ENCODE measurements at places on chromosomes 3 and 15. TPM values are rescaled to one million over a fixed set of nuclear protein-coding genes. Genes with fewer than 3 reads are reported as not detected.

DNA sequence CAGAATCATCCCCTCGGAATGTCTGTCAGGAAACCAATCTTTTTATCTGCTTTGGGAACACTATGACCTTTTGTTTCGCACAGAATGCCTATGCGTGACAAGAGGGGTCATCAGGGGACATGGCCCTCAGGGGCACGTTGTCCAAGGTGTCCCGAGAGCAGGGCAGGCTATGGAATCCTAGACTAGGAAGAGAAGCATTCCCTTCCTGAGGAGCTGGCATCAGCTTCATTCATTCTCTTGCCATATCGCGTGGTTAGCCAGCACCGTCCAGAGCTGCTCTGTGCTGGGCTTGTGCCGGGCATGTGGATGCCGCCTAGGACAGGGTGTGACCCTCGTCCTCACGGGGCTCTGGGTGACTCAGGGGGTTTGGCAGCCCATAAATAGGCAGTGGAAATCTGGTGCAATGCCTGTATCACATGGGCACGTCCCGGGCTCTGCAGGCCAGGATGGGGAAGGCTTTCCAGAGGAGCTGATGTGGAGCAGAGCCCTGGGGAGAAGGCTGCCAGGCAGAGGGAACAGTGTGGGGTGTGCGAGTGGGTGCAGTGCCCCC, 117.8 kb downstream of the TMEM266 start:
- H3K36me3 ChIP-seq = no peaks in the 10 kb centered on the region
- H3K27me3 ChIP-seq = peaks cover 6% of the 10 kb centered on the region
- H3K27ac ChIP-seq = peak overlapping the region; percentile 73
- H3K4me3 ChIP-seq = no peak overlapping the region
- H3K4me1 ChIP-seq = peaks cover 27% of the 10 kb centered on the region

Gene CYP8B1
- not detected for total RNA-seq

Gene RETNLB
- not detected for total RNA-seq

GRCh38 chr3:54705730-54706129, 222.1 kb downstream of the LRTM1 start:
- H3K36me3 ChIP-seq = no peaks in the 10 kb centered on the region
- H3K27ac ChIP-seq = no peak overlapping the region
- no peak for DNase-seq
- peaks cover 2% of the 10 kb centered on the region for H3K27me3 ChIP-seq
- H3K4me3 ChIP-seq = no peak overlapping the region

DNA sequence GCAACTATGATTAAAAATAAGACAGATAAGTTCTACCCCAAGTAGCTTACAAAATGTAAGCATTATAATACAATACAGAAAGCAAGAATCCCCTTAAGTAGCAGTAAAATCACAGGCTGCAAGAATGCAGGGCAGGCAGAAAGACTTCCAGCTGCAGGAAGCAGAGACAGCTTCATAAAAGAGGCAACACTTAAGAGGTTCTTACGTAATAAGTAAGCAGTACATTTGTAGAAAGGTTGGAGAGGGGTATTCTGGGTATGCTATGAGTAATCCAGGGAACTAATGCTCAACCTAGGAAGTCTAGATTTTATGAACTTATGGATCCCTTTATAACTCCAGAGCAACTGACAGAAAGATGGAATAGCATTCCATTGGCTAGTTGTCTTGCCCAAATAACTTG, 151.6 kb downstream of the IL5RA start:
- H3K36me3 ChIP-seq = no peaks in the 10 kb centered on the region
- H3K27ac ChIP-seq = no peak overlapping the region
- no peak overlapping the region for H3K4me3 ChIP-seq
- no peaks in the 10 kb centered on the region for H3K27me3 ChIP-seq

Gene CCDC191
- total RNA-seq = 3.2 TPM

GRCh38 chr3:126835472-126836219, 131.6 kb downstream of the CHCHD6 start:
- H3K27ac ChIP-seq = no peak overlapping the region
- H3K4me1 ChIP-seq = peaks cover 10% of the 10 kb centered on the region
- no peak for DNase-seq
- H3K36me3 ChIP-seq = peaks cover 1% of the 10 kb centered on the region
- no peaks in the 10 kb centered on the region for H3K27me3 ChIP-seq
- no peak overlapping the region for H3K4me3 ChIP-seq

DNA sequence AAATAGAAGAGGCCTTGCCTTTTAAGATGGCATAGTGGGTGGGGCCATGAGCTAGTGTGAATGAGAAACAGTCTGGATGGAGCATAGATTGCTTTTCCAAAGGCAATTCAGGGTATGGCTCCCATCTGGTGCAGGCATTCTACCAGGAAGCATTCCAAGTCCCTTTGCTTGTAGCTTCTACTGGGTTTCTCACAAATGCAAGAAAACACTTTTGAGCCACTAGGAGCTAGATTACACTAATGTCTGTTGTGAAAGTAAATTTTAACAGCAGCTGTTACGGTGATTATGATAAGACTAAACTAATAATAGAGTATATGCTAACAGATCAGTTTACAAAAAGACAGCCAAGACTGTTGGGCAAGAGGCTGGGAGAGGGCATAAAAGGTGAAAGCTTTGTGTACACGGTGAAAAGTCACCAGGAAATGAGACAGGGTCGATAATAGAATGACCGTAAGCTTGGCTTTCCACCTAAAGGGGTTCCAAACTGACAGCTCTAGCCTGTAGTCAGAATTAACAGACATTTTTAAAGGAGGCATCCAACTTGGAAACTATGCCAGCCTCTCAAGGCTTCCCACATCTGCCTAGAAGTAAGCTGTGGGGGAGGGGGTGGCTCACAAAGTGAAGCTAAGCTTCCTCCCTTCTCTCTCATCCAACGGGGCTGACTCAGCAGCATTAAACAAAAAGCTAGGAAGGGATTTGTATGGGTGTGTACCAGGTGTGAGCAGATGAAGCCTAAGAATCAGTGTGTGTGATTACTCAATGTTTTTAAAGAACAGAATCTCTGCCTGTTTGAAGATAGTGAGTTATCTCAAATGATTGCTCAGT, 61.1 kb upstream of the GPD1L start:
- peaks cover 5% of the 10 kb centered on the region for H3K36me3 ChIP-seq
- no peaks in the 10 kb centered on the region for H3K27me3 ChIP-seq
- H3K4me1 ChIP-seq = peaks cover 14% of the 10 kb centered on the region

GRCh38 chr3:179288845-179289244, 34.0 kb upstream of the ZNF639 start:
- H3K4me3 ChIP-seq = no peak overlapping the region
- H3K27ac ChIP-seq = no peak overlapping the region
- H3K27me3 ChIP-seq = peaks cover 8% of the 10 kb centered on the region
- H3K36me3 ChIP-seq = peaks cover 3% of the 10 kb centered on the region

- no peak for DNase-seq
- H3K4me3 ChIP-seq = no peak overlapping the region
- H3K4me1 ChIP-seq = peaks cover 54% of the 10 kb centered on the region
- peak overlapping the region; percentile 61 for H3K27ac ChIP-seq
These were observed 59.5 kb upstream of the HACD2 start for GRCh38 chr3:123644358-123644757.

Gene VWA5B2
- total RNA-seq = not detected
